Activated CD4-positive, alpha-beta memory T cell treated with anti-CD3 and anti-CD28 coated beads, Interleukin-2, amount 10 ng/mL, durations not matched to agents 7 days and 5 days (primary cell): ENCODE measurements at places on chromosomes 16 and 17.

DNA sequence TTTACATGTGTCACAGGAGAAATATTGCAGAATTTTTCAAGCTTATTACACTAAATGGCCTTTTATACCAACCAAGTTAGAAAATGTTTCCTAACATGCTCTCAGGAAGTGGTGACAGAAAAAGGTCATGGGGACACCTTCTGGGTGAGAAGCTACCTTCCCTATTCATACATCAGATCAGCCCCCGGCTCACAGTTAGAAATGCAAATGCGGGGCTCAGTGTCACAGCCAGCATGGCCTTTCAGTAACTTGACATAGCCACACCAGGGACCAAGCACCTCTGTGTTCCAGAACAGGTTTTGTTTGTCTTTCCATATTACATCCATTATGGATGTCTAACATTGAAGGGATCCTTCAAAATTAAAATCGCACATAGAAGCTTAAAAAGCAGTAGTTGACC is 59.5 kb downstream of the CHD9NB start:
- DNase-seq = no peak

DNA sequence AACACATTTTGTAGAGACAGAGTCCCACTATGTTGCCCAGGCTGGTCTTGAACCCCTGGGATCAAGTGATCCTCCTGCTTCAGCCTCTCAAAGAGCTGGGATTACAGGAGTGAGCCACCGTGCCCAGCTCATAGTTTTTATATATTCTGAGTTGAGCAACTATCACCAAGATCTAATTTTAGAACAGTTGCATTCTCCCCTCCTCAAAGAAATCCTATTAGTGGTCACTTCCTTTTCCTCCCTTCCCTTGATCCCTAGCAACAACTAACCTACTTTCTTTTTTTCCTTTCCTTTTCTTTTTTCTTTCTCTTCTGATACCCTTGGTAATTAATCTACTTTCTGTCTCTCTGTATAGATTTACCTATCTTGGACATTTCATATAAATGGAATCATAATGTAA is 61.5 kb upstream of the B4GALNT2 start:
- DNase-seq = no peak

- no peak for DNase-seq
Measured at GRCh38 chr17:81069135-81069645, 34.2 kb downstream of the BAIAP2 start.

GRCh38 chr16:561413-561794 is 1.2 kb downstream of the PRR35 start:
- no peak for DNase-seq

DNA sequence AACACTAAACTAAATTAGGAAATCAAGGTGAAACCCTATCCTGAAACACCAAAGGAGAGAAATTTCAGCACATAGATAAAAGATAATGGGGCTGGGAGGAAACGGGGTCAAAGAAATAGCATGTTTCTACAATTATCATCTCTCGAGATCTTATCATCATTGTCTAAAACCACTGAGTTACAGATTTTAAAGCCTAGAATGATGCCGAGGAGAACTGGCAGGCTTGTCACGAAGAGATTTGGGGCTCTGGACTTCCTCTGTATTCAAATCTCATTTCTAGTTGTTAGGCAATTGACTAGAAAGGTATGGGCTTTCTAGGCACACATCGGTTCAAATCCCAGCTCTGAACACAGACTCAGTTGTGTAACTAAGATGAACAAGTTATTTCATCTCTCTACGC is 9.3 kb downstream of the PDZD9 start:
- no peak for DNase-seq

GRCh38 chr16:68345958-68346635 is 35.3 kb downstream of the PRMT7 start:
- no peak for DNase-seq

DNA sequence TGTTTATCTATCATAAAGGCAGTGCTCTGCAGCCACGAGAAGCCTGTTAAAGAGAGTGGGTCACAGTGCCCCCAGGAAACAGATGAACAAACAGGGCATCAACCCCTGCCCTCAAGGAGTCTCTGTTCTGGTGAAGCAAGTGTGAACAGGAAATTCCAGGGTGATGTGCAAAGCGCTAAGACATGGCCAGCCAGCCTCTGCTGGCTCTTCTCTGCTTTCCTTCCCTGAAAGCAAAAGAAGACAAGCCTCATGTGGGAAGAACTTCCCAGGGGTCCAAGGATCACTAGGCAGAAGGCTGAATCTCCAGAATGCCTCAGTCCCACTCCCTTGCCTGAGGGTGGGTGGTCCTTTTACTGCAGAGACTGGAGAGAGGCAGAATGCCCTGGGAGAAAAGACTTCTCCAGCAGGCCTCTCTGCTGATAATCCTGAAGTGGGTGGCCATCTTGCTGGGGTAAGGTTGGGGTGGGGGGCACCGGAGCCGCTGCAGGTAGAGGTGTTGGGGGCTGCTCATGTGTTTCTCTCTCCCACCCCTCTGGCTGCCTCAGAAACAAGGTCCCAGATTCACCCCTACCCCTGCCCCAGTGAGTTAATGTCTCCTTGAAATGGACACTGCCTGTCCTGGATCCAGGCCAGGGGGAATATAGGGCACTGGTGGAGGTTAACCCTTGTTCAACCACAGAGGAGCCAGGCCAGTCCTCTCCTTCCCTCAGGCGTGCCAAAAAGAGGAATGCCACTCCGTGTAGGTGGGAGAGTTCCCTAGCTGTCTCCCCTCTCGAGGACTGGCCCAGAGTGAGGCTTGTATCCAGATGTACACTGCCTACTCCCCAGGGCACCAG is 2.4 kb downstream of the ANKRD13B start:
- no peak for DNase-seq

DNA sequence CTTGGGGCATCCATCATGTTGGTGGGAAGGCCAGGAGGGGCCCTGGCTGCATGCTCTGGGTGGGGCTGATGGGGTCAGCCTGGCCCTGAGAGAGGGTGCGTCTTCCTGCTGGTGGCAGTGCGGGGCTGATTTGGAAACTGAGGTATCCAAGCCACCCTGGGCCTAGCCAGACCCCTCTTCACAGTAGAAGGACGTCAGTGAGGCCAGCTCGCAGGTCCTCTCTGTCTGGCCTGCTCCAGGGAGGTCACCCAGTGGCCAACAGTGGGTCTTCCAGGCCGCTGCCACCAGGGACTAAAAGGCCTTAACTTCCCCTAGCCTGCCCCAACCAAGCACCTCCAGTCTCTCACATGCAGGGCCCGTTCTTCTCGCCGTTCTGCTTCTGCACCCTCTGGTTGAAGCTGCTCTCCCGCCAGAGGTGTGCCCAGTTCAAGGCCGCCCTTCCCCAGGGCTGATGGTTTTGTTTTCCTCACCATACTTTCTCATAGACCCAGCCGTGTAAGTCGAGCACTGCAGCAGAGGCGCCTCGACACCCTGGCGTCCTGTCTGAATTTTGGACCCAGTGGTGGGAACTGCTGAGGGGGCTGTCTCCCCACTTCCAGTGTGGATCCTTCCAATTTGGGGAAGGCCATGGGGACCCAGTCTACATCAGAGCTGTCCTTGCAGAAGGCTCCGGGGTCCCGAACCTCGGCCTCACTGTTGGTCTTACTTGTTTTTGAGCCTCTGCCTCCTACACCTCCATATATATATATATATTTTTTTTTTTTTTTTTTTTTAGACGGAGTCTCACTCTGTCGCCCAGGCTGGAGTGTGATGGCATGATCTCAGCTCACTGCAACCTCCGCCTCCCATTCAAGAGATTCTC is 42.9 kb upstream of the CDC42EP4 start:
- no peak for DNase-seq

GRCh38 chr16:24511174-24511573 is 28.2 kb upstream of the RBBP6 start:
- DNase-seq = no peak

GRCh38 chr16:1313721-1314369 is 4.4 kb downstream of the UBE2I start:
- no peak for DNase-seq

GRCh38 chr17:79223471-79223870 is 148.8 kb downstream of the ENGASE start:
- no peak for DNase-seq

DNA sequence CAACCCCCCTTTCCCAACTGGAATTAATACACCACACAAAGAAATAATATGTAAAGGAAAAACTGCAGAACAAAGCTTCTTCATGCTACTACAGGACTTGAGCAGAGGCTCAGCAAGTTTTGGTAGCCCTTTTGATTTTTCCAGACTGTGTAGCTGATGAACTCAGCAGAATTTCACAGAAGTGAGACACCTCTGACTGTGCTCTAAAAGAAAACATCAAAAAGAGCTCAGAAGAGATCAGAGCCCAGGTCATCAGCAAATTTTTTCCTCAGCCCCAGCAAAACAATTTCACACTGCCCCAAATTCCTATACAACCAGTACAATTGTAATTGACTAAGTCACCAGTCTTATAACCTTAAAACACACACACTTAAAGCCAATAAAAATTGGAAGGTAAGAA is 38.0 kb downstream of the TTC19 start:
- DNase-seq = no peak

DNA sequence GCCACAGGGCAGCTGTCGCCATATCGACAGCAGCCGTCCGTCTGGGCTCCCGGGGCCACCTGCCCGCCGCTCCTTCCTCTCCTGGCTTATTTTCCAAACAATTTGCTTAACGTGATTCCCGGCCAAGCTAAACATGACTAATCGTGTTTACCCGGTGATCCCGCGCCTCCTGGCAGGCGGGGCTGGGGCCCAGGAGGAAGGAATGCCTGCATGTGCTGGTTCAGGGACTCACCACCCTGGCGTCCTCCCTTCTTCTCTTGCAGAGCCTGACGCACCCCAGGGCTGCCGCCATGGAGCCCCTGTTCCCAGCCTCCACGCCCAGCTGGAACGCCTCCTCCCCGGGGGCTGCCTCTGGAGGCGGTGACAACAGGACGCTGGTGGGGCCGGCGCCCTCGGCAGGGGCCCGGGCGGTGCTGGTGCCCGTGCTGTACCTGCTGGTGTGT is 6.1 kb downstream of the SSTR5 start:
- DNase-seq = no peak

- DNase-seq = no peak
Measured at GRCh38 chr16:87060034-87060986, 256.9 kb downstream of the C16orf95 start.
